Lower lobe of right lung (tissue), 2 donors: ENCODE measurements at places on chromosomes 16 and 17. TPM values are rescaled to one million over a fixed set of nuclear protein-coding genes. Genes with fewer than 3 reads are reported as not detected.

GRCh38 chr17:307741-308507 lies 44.7 kb downstream of the RPH3AL start:
- peak; percentile 18 for DNase-seq
- no peaks in the 10 kb centered on the region for H3K36me3 ChIP-seq
- H3K4me3 ChIP-seq, result no peak overlapping the region
- no peaks in the 10 kb centered on the region for H3K27me3 ChIP-seq
- H3K4me1 ChIP-seq, result peaks cover 4% of the 10 kb centered on the region
- H3K27ac ChIP-seq, result no peak overlapping the region

- no peaks in the 10 kb centered on the region for H3K36me3 ChIP-seq
- peaks cover 38% of the 10 kb centered on the region for H3K4me1 ChIP-seq
- DNase-seq, result no peak
- H3K27ac ChIP-seq, result peak overlapping the region; percentile 84
- no peaks in the 10 kb centered on the region for H3K27me3 ChIP-seq
Observed at GRCh38 chr17:18040261-18040858, 1.2 kb downstream of the GID4 start.

GRCh38 chr16:53534206-53534605 lies 31.2 kb upstream of the AKTIP start:
- no peak overlapping the region for H3K27ac ChIP-seq
- DNase-seq, result no peak
- no peaks in the 10 kb centered on the region for H3K27me3 ChIP-seq
- no peak overlapping the region for H3K4me3 ChIP-seq
- H3K36me3 ChIP-seq, result no peaks in the 10 kb centered on the region
- no peaks in the 10 kb centered on the region for H3K4me1 ChIP-seq

DNA sequence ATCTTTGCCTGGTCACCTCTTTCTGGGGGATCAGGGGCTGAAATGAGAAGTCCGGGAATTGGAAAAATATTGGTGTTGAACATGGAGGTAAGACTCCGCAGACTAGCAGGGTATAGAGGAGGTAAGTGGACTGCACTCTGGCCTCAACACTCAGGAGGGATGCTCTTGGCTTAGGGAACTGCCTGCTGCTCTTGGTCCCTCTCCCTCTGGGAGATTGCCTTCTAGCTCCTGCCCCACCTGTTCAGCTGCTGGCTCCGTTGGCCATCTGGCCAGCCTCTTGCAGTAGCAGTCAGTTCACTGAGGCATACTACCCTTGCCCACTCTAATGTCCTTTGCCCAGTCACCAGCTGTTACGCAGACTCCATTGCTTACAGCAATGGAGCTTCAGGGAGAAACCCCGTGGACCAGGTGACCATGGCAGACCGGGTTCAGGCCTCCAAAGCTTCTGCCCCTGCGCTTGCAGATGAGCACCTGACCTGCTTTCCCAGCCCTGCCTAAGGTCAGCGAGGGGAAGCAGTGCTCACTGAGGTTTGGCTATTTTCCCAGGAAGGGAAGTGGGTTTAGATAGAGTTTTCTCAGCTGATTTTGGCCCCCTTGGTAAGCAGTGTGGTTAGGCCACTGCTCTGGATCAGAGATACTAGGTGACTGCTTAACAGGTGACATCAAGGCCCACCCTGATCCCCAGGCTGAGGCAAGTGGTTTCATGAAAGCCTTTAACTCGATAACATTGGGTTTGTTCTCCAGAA lies 11.9 kb downstream of the CDK5RAP3 start:
- no peak overlapping the region for H3K27ac ChIP-seq
- H3K36me3 ChIP-seq, result peaks cover 56% of the 10 kb centered on the region
- peaks cover 17% of the 10 kb centered on the region for H3K4me1 ChIP-seq
- DNase-seq, result no peak
- H3K27me3 ChIP-seq, result no peaks in the 10 kb centered on the region
- no peak overlapping the region for H3K4me3 ChIP-seq

DNA sequence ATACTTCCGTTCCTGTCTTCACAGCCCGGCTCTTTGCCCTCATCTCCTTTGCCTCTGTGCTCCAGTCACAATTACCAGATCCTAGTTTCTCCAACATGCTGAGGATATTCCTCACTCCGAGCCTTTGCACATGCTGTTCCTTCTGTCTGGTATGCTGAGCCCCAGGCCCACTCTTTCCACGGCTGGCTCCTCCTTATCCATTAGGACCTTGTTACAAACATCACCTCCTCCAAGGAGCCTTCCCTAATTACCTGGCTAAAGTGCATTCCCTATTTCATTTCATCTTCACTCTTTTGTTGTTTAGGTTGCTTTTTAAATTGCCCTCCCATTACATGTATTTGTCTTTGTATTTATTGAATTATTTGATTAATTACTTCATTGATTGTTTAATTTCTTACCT lies 14.9 kb upstream of the ADGRG1 start:
- DNase-seq, result no peak
- H3K27ac ChIP-seq, result no peak overlapping the region
- H3K36me3 ChIP-seq, result no peaks in the 10 kb centered on the region
- H3K4me1 ChIP-seq, result peaks cover 20% of the 10 kb centered on the region
- no peaks in the 10 kb centered on the region for H3K27me3 ChIP-seq

GRCh38 chr17:70127221-70127873 lies 42.0 kb upstream of the KCNJ2 start:
- no peaks in the 10 kb centered on the region for H3K27me3 ChIP-seq
- DNase-seq, result no peak

DNA sequence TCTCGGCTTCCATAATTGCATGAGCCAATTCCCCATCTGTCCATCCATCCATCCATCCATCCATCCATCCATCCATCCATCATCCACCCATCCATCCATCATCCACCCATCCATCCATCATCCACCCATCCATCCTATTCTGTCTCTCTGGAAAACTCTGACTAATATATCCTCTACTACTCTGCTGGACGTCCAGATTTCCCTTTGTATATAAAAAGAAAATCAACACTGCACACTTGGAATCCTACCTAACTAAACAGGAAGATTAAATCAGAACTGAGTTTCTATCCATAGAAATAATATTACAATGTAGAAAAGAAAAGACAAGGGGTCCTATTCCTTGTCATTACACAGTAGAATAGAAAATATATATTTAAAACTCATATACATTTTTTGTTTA lies 150.3 kb upstream of the CORO6 start:
- H3K27ac ChIP-seq, result no peak overlapping the region
- H3K36me3 ChIP-seq, result no peaks in the 10 kb centered on the region
- H3K27me3 ChIP-seq, result no peaks in the 10 kb centered on the region
- no peak overlapping the region for H3K4me3 ChIP-seq

GRCh38 chr17:33832262-33832661 lies 422.8 kb upstream of the CCL2 start:
- no peak overlapping the region for H3K27ac ChIP-seq
- H3K36me3 ChIP-seq, result no peaks in the 10 kb centered on the region
- no peak overlapping the region for H3K4me3 ChIP-seq

DNA sequence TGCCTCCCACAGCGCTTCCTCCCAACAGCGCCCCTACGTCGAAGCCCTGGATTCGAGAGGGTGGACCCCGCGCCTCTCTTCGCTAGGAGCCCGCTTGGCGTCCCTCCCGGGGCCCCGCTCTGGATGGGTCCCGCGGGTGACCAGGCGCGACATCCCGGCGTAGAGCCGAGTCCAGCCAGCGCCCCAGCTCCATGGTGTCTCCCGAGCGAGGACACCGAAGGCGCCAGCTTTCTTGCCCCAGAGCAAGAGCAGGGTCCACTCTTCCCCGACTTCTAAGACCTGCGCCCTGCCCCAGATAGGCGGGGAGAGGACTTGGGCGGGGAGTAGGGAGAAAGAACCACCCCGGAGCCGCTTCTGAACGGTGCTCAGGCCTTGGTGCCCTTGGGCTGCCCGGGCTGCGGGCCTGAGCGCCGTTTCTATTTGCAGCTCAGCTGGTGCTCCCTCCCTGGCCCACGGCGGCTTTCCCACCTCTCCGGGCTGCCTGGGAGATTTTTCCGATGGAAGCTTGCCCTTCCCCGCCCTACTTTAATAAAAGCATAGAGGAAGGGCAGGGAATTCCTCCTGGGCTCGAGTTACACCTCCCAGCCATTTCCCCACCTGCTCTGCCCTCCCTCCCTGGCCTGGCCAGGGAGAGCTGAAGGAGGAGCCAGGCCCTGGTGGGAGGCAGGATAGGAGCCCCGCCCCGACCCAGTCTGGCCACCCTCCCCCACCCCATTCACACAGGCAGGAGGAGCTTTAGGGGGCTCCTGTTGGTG lies 1.8 kb downstream of the MMP15 start:
- DNase-seq, result peak; percentile 63
- peak overlapping the region; percentile 81 for H3K4me3 ChIP-seq
- H3K36me3 ChIP-seq, result no peaks in the 10 kb centered on the region

DNA sequence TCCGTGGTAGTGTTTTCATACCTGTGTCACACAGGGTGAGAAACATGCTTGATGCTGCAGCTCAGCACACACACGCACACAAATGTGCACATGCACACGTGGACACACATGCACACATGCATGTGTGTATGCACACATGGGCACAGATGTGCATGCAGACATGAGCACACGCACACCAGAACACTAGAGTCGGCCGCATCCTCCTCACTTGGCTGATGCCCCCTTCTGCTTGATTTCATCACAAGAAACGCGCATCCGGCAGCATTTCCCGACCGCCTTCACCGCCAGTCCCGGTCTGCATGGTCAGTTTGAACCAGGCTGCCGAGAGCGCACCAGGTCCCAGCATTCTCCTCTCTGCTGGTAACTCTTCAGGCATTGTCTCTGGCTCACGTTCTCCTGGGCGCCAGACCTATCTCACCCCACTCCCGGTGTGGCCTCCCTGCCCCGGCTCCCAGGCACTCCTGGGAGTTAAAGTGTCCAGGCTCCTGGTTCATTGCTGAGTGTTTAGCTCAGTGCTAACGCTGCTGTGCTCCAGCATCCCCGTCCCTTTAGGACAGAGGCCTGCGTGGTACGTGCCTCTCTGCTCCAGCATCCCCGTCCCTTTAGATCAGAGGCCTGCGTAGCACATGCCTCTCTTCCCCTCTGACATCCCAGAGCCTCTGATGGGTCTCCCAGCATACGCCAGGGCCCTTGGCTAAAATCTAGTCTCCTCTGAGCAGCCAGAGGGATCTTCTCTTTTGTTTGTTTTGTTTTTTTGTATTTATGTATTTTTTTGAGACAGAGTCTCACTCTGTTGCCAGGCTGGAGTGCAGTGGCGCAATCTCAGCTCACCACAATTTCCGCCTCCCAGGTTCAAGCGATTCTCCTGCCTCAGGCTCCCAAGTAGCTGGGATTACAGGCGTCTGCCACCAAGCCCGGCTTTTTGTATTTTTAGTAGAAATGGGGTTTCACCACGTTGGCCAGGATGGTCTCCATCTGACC lies 16.0 kb downstream of the BAIAP2 start:
- no peak for DNase-seq
- peaks cover 11% of the 10 kb centered on the region for H3K36me3 ChIP-seq
- peaks cover 86% of the 10 kb centered on the region for H3K4me1 ChIP-seq
- H3K4me3 ChIP-seq, result peak overlapping the region; percentile 39

- H3K27ac ChIP-seq, result no peak overlapping the region
- no peak overlapping the region for H3K4me3 ChIP-seq
- no peaks in the 10 kb centered on the region for H3K36me3 ChIP-seq
Observed at GRCh38 chr16:56974549-56975300, 13.0 kb downstream of the CETP start.

DNA sequence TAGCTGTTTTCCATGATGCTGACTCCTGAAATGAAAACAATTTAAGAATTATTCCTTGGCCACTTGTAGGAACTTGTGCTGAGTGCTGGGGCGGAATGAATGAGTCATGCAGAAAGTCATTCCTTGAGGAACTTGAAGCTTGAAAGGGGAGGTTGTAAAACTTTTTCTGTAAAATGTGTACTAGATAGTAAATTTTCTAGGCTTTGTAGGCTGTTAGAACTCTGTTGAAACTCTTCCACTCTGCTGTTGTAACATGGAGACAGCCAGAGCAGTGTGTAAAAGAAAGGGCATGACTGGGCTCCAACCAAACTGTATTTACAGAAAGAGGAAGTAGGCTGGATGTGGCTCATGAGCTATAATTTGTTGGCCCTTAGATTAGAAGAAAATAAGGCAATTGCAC lies 46.1 kb downstream of the ABCA8 start:
- no peaks in the 10 kb centered on the region for H3K27me3 ChIP-seq
- peaks cover 25% of the 10 kb centered on the region for H3K4me1 ChIP-seq
- DNase-seq, result no peak
- H3K27ac ChIP-seq, result peak overlapping the region; percentile 62
- no peaks in the 10 kb centered on the region for H3K36me3 ChIP-seq

- no peaks in the 10 kb centered on the region for H3K36me3 ChIP-seq
- no peak for DNase-seq
- H3K4me1 ChIP-seq, result peaks cover 10% of the 10 kb centered on the region
- H3K4me3 ChIP-seq, result no peak overlapping the region
- peaks cover under 1% of the 10 kb centered on the region for H3K27me3 ChIP-seq
Observed at GRCh38 chr16:84816023-84816422, 3.8 kb upstream of the CRISPLD2 start.

- no peaks in the 10 kb centered on the region for H3K27me3 ChIP-seq
- H3K4me1 ChIP-seq, result peaks cover 18% of the 10 kb centered on the region
- H3K27ac ChIP-seq, result peak overlapping the region; percentile 80
- no peaks in the 10 kb centered on the region for H3K36me3 ChIP-seq
- no peak for DNase-seq
Observed at GRCh38 chr17:31314782-31315100, 887 bp upstream of the EVI2B start.

DNA sequence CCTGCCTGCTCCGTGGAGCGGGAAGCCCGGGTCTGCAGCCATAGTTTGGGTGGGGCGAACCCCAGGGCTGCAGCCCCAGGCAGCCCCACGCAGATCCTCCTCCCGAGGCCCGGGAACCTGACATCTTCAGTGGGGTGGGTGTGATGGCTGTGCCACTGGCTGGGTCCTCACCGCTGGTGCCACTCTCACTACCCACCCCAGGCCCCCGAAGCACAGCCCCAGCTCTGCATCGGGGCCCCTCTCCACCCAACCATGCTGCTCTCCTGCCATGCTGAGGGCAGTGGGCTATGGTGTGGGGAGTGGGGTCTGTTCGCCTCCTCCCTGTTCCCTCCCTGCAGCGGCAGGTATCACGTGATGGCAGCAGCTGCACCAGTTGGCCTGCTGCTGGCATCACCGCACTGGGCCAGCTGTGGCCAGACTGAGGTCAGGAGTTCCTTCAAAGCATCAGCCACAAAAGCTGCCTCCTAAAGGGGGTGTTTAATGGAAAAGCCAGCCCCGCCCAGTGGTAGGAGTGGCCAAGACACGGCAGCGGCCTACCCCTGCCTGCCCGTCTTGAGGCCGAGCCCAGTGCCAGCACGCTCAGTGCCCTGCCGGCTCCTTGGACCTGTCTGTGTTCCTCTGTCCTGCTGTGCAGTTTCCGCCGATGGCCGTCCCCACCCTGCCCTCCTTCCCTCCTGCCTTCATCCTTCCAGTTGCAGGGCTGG lies 10.8 kb downstream of the KCTD5 start:
- peaks cover 37% of the 10 kb centered on the region for H3K36me3 ChIP-seq
- no peaks in the 10 kb centered on the region for H3K27me3 ChIP-seq
- peak overlapping the region; percentile 60 for H3K27ac ChIP-seq
- H3K4me3 ChIP-seq, result no peak overlapping the region
- H3K4me1 ChIP-seq, result peaks cover 14% of the 10 kb centered on the region
- DNase-seq, result no peak

Gene CDH1
- total RNA-seq, result 127 TPM

Gene MRPS7
- total RNA-seq, result 38.3 TPM

Gene MPP3
- 19.2 TPM for total RNA-seq

Gene TBC1D28
- not detected for total RNA-seq

Gene IRX3
- total RNA-seq, result 108 TPM

Gene SLC38A8
- not detected for total RNA-seq

Gene TMIGD1
- total RNA-seq, result not detected

Gene PRSS27
- total RNA-seq, result 1.3 TPM

Gene PYDC1
- total RNA-seq, result not detected

Gene ZNF747
- total RNA-seq, result 9.3 TPM

Gene SLC5A11
- total RNA-seq, result 0.27 TPM
